ENCODE measurements at places on chromosomes 12 and 14. TPM values are rescaled to one million over a fixed set of nuclear protein-coding genes. Genes with fewer than 3 reads are reported as not detected.

CEBPE gene
- total RNA-seq: not detected

SERPINA10 gene
- total RNA-seq: not detected

KRT72 gene
- not detected for total RNA-seq

AKAP3 gene
- 3.5 TPM for total RNA-seq

NUAK1 gene
- 43.8 TPM for total RNA-seq

SERPINA3 gene
- under 0.01 TPM for total RNA-seq

AGAP2 gene
- total RNA-seq: 0.29 TPM

RASAL1 gene
- not detected for total RNA-seq

KCNC2 gene
- total RNA-seq: not detected

IFT81 gene
- 16.3 TPM for total RNA-seq

HOXC11 gene
- total RNA-seq: under 0.01 TPM

MAX gene
- 82.9 TPM for total RNA-seq

NAV3 gene
- 62.4 TPM for total RNA-seq

SLCO1C1 gene
- not detected for total RNA-seq

PLEKHG7 gene
- not detected for total RNA-seq

CDH24 gene
- total RNA-seq: 3.1 TPM

SLC2A14 gene
- not detected for total RNA-seq

AICDA gene
- not detected for total RNA-seq

PLEKHD1 gene
- not detected for total RNA-seq

SLCO1B1 gene
- total RNA-seq: not detected

KRT6C gene
- total RNA-seq: not detected
